Activated naive CD4-positive, alpha-beta T cell treated with anti-CD3 and anti-CD28 coated beads, Interleukin-2, amount 50 U/mL, for 72 hours (primary cell): ENCODE measurements at places on chromosomes 16 and 17. TPM values are rescaled to one million over a fixed set of nuclear protein-coding genes. Genes with fewer than 3 reads are reported as not detected.

Gene TPSD1
- not detected for total RNA-seq

Gene TBC1D3E
- total RNA-seq, result not detected

Gene MT4
- total RNA-seq, result not detected

Gene CACNG5
- not detected for total RNA-seq

Gene KRTAP3-3
- not detected for total RNA-seq

Gene C1QTNF8
- total RNA-seq, result not detected

Gene RNF227
- total RNA-seq, result 4.8 TPM

Gene CPHXL2
- not detected for total RNA-seq

Gene CCL11
- total RNA-seq, result not detected

Gene SSTR5
- total RNA-seq, result not detected

Gene NTN3
- total RNA-seq, result not detected

Gene CTRB2
- total RNA-seq, result not detected

Gene SOX15
- 0.93 TPM for total RNA-seq

Gene C16orf54
- total RNA-seq, result 19.5 TPM

Gene EPN3
- total RNA-seq, result not detected

Gene DHRS7C
- not detected for total RNA-seq

Gene C17orf78
- total RNA-seq, result not detected

Gene CLEC19A
- total RNA-seq, result not detected

Gene CIBAR2
- not detected for total RNA-seq

Gene MPV17L
- total RNA-seq, result not detected

Gene HOXB8
- not detected for total RNA-seq

Gene MYH13
- not detected for total RNA-seq

Gene SEPTIN1
- 161 TPM for total RNA-seq

Gene HOXB2
- total RNA-seq, result 3.2 TPM

Gene SIRT7
- total RNA-seq, result 35.7 TPM

Gene GPR142
- not detected for total RNA-seq

Gene CSH2
- 2.4 TPM for total RNA-seq

Gene RPH3AL
- 2.0 TPM for total RNA-seq

Gene TMEM204
- 10.3 TPM for total RNA-seq
